Astrocyte (in vitro differentiated cells and primary cell): ENCODE measurements at places on chromosomes 6 and 20. TPM values are rescaled to one million over a fixed set of nuclear protein-coding genes. Genes with fewer than 3 reads are reported as not detected.

DNA sequence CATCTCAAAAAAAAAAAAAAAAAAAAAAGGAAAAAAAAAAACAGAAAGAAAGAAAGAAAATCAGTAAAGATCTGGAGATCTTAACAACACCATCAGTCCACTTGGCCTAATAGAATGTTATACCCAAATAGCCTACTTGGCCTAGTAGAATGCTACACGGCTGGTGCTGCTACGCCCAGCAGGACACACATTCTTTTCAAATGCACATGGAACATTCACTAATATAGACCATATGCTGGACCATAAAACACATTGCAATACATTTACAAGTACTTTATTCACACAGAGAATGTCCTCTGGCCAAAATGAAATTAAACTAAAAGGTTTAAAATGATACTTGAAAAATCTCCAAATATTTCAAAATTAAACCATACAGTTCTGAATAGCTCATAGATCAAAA is 80.0 kb upstream of the TNFAIP3 start:
- DNase-seq: no peak
- no peak overlapping the region for H3K27ac ChIP-seq
- H3K36me3 ChIP-seq: no peaks in the 10 kb centered on the region
- H3K4me1 ChIP-seq: no peaks in the 10 kb centered on the region
- H3K4me3 ChIP-seq: no peak overlapping the region
- H3K27me3 ChIP-seq: no peaks in the 10 kb centered on the region

GRCh38 chr20:23884136-23884770 is 4.7 kb upstream of the CST5 start:
- no peak overlapping the region for H3K4me3 ChIP-seq
- H3K27me3 ChIP-seq: no peaks in the 10 kb centered on the region
- DNase-seq: no peak
- no peak overlapping the region for H3K27ac ChIP-seq
- no peaks in the 10 kb centered on the region for H3K4me1 ChIP-seq

- H3K4me1 ChIP-seq: no peaks in the 10 kb centered on the region
- no peak for DNase-seq
- no peaks in the 10 kb centered on the region for H3K36me3 ChIP-seq
- no peak overlapping the region for H3K27ac ChIP-seq
- H3K4me3 ChIP-seq: no peak overlapping the region
Measured at GRCh38 chr20:43534791-43535350, 24.0 kb upstream of the SGK2 start.

GRCh38 chr6:15796130-15796771 is 133.4 kb upstream of the DTNBP1 start:
- no peaks in the 10 kb centered on the region for H3K36me3 ChIP-seq
- H3K4me3 ChIP-seq: no peak overlapping the region
- no peak overlapping the region for H3K27ac ChIP-seq
- DNase-seq: no peak

DNA sequence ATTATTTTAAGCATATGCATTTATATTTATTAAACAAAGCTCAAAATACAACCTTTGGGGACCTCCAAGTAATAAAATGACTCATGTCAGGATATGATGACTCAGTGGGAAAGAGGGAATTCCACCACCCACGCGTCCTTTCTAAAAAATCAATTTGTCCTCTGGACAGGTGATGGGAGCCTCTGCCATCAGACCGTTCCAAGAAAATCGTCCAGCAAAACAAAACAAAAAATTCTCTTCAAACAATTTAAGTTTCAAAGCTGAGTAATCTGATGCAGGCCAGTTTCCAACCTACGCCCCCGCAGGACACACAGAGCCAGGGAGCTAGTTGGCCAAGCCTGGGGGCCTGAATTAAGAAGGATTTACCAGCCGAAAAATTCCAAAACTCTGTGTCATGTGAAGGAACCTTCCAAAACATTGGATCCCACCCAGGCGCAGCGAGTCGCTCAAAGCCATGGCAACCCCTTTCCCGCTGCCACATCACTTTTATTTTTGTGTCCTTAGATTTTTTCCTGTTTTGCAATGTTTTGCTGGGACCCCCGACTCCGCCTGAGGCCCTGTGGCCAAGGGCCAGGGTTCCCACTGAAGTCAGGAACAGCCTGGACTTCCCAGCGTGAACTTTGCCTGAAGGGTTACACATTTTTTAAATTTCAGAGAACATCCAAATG is 95.3 kb downstream of the NFATC2 start:
- peaks cover 28% of the 10 kb centered on the region for H3K4me1 ChIP-seq
- peaks cover 2% of the 10 kb centered on the region for H3K36me3 ChIP-seq
- peak; percentile 98 for DNase-seq
- H3K4me3 ChIP-seq: peak overlapping the region; percentile 24
- no peaks in the 10 kb centered on the region for H3K27me3 ChIP-seq
- H3K27ac ChIP-seq: peak overlapping the region; percentile 94

DNA sequence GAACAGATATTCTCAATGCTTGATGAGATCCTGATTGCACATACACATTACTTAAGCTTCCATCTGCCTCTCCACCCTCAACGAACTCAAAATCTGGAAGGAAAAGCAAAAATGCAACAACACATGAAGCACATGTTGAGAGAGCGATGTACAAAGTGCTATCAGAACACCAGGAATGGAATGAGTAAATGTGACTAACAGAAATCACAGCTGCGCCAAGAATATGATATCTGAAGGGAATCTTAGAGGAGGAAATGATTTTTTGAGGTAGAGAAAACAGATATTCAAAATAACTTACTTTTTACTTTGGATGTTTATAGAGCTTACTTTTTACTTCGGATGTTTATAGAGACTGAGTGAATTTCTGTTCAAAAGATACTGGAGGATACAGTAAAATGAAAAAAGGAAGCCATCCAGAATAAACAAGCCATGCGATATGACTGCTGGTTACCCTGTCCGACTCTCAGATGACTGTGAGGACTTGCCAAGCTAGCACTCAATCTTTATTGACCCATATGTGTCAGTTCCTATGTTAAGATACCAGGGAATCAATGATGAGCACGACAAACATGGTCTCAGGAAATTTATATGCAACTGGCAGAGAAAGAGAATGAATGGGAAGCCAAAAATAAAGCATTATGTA is 102.0 kb downstream of the SMLR1 start:
- H3K27ac ChIP-seq: no peak overlapping the region
- H3K36me3 ChIP-seq: no peaks in the 10 kb centered on the region
- H3K4me3 ChIP-seq: no peak overlapping the region
- no peaks in the 10 kb centered on the region for H3K27me3 ChIP-seq
- DNase-seq: peak; percentile 72

DNA sequence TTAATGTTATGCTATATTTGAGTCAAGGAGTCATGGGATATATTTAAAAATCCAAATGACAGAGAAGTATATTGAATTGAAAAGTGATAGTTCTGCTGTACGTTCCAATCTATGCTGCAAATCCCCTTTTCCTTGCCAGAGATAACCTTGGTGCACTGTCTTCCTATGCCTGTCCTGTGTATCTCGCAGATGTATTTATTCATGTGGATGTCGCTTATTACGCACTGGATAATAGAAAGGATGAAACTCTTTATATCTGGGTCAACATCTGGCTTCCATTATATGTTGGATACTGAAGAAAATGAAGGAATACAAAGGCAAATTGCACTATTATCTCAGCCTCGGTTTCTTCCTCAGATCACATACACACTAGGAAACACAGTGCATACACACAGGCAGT is 331.3 kb downstream of the BCKDHB start:
- peaks cover 23% of the 10 kb centered on the region for H3K4me1 ChIP-seq
- DNase-seq: no peak
- no peaks in the 10 kb centered on the region for H3K36me3 ChIP-seq
- H3K27ac ChIP-seq: peak overlapping the region; percentile 10
- no peak overlapping the region for H3K4me3 ChIP-seq

IL17F gene
- not detected in 2 replicates for total RNA-seq

DNA sequence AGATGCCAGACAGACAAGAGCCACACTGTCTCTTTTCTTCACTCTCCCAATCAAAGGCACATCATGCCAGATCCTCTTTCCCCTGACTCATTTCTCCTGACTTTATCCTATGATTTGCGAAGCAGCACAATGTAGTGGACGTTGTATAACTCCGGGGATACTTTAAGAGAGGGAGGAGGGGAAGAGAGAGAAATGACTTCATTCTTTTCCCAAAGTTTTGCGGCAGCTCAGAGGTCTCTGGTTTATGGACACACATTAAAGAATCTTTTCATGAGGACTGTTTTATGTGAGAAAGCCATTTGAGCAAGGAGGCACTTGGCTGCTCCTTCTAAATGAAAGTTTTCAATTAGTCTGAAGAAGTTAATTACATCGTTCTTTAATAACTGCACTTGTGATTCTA is 75.1 kb upstream of the MC3R start:
- H3K4me3 ChIP-seq: no peak overlapping the region
- DNase-seq: no peak
- no peaks in the 10 kb centered on the region for H3K36me3 ChIP-seq
- H3K4me1 ChIP-seq: no peaks in the 10 kb centered on the region
- H3K27ac ChIP-seq: no peak overlapping the region
- no peaks in the 10 kb centered on the region for H3K27me3 ChIP-seq

DNA sequence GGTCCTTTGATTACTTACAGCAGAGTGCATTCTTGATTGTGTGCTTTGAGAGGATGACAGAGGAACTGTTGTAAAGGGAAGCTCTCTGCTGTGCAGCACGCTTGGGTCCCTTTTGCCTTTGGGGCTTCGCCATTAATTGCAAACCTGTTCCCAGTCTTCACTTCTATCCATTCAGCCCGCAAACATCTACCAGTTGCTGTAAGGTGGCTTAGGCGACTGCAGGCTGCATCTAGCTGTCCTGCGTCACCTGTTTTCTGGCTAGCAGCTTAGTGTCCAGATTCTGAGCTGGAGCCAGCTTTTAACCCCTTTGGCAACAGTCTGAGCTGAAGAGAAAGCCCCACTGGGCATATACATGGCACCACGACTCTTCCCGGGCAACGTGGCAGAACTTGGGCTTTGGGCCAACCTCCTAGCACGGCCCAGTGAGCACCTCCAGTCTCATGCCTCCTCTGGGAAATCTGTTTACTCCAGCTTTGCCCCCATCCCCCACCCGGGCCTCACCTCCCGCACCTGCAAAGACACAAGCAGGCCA is 2.5 kb upstream of the FASTKD5 start:
- no peak for DNase-seq
- H3K4me1 ChIP-seq: peaks cover 9% of the 10 kb centered on the region
- no peak overlapping the region for H3K4me3 ChIP-seq
- H3K27me3 ChIP-seq: no peaks in the 10 kb centered on the region

GRCh38 chr20:11372876-11373790 is 544.6 kb upstream of the BTBD3 start:
- no peak overlapping the region for H3K4me3 ChIP-seq
- H3K27me3 ChIP-seq: no peaks in the 10 kb centered on the region
- no peak overlapping the region for H3K27ac ChIP-seq
- DNase-seq: no peak
- peaks cover 18% of the 10 kb centered on the region for H3K4me1 ChIP-seq

DNA sequence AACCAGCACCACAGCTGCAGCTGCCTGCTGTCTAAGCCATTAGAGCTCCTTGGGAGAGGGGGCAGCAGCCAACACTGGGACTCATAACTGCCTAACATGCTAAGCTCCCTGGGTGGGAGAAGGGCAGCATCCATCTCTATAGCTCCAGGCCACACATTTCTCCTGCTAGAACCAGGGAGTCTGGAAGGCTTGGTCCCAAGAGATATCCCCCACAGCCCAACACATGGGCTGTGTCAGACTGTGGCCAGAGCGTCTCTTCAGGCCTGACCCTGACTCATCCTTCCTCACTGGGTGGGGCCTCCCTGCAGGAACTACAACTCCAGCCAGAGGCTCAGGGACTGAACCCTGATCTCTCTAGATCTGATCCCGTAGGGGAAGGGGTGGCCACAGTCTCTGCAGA is 411.1 kb downstream of the HDGFL1 start:
- no peaks in the 10 kb centered on the region for H3K27me3 ChIP-seq
- DNase-seq: no peak
- no peak overlapping the region for H3K4me3 ChIP-seq
- H3K4me1 ChIP-seq: no peaks in the 10 kb centered on the region

E2F1 gene
- total RNA-seq: 1.6 and 2.3 TPM in 2 replicates

DNA sequence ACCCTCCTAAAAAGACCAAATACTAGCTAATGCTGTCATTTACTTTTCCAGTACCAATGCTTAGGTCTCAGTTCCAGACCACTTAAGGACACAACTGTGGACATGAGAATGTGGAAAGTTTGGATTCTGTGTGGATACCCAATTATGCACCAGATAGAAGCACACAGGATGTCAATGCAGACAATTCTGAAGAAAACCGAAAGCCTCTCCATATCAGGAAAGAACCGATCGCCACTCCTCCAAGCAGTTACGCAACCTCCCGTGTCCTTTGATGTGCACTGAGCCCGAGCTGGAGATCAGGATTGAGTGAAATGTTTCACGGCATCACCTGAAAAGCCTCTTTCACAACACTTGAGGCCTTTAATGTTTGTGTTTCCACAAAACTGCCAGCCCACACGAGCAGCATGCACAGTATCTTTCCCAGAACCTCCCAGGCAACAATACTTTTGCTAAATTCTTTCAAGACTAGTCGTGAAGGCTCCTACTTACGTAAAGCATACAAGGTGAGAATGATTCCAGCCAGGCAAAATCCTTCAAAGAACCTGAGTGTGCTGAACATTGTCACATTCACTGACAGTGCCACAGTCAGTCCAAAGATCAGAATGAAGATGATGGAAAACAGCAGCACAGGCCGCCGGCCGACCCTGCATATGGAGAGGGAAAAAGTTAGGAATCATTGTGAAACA is 47.0 kb downstream of the SLC22A23 start:
- H3K4me3 ChIP-seq: no peak overlapping the region
- H3K36me3 ChIP-seq: no peaks in the 10 kb centered on the region
- H3K27ac ChIP-seq: no peak overlapping the region
- H3K4me1 ChIP-seq: peaks cover 8% of the 10 kb centered on the region

AURKA gene
- total RNA-seq: 10.4 and 14.8 TPM in 2 replicates

GRCh38 chr6:148508401-148509041 is 165.9 kb downstream of the SASH1 start:
- peaks cover 22% of the 10 kb centered on the region for H3K4me1 ChIP-seq
- H3K36me3 ChIP-seq: no peaks in the 10 kb centered on the region
- H3K27ac ChIP-seq: peak overlapping the region; percentile 84
- H3K27me3 ChIP-seq: no peaks in the 10 kb centered on the region
- peak overlapping the region; percentile 79 for H3K4me3 ChIP-seq

- no peak for DNase-seq
- no peaks in the 10 kb centered on the region for H3K36me3 ChIP-seq
- no peak overlapping the region for H3K27ac ChIP-seq
- no peaks in the 10 kb centered on the region for H3K4me1 ChIP-seq
Measured at GRCh38 chr6:41668968-41669367, 30.7 kb downstream of the MDFI start.

GRCh38 chr20:37226889-37227288 is 34.7 kb downstream of the GHRH start:
- H3K27me3 ChIP-seq: no peaks in the 10 kb centered on the region
- H3K27ac ChIP-seq: no peak overlapping the region
- DNase-seq: peak; percentile 45
